ENCODE measurements at places on chromosomes 16 and 17. TPM values are rescaled to one million over a fixed set of nuclear protein-coding genes. Genes with fewer than 3 reads are reported as not detected.
A peak's percentile ranks its signal among the peaks of the same experiment; 100 is the strongest.

DNA sequence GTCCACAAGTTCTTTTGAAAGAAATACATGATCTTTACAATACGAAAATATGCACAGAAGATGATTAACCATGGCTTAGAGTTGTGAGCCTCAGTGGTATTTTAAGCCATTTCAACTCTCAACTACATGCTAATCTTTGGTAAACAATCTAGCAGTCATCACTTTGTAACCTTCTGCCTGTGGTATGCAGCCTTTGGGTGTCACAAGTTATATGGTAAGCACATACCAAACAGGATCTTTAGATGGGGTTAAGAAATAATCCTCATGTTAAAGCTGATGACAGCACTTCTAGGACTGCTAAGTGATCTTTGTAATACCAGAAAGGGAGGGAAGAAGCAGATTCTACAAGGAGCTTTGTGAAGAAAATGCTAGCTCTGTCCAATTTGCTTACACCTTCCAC lies 74.3 kb downstream of the CA4 start:
- no peaks in the 10 kb centered on the region for H3K4me1 ChIP-seq
- no peak overlapping the region for H3K27ac ChIP-seq
- no peak overlapping the region for H3K4me3 ChIP-seq
- no peak for DNase-seq

GRCh38 chr17:56173026-56173425 lies 19.8 kb downstream of the ANKFN1 start:
- peaks cover 8% of the 10 kb centered on the region for H3K27me3 ChIP-seq
- no peak overlapping the region for H3K4me3 ChIP-seq
- DNase-seq = no peak
- H3K4me1 ChIP-seq = no peaks in the 10 kb centered on the region
- H3K36me3 ChIP-seq = no peaks in the 10 kb centered on the region
- no peak overlapping the region for H3K27ac ChIP-seq

GRCh38 chr16:88429387-88430184 lies 23.5 kb upstream of the ZFPM1 start:
- H3K27me3 ChIP-seq = peaks cover 1% of the 10 kb centered on the region
- peak overlapping the region; percentile 69 for H3K4me3 ChIP-seq
- H3K4me1 ChIP-seq = peaks cover 6% of the 10 kb centered on the region
- no peak for DNase-seq
- H3K27ac ChIP-seq = peak overlapping the region; percentile 55
- no peaks in the 10 kb centered on the region for H3K36me3 ChIP-seq

Gene GJC1
- 5.6 TPM for total RNA-seq

Gene KRTAP9-8
- not detected for total RNA-seq

Measured in activated CD8-positive, alpha-beta T cell treated with anti-CD3 and anti-CD28 coated beads for 36 hours (primary cell).